ENCODE measurements at places on chromosomes 6 and 20. TPM values are rescaled to one million over a fixed set of nuclear protein-coding genes. Genes with fewer than 3 reads are reported as not detected.

INSM1 gene
- not detected for total RNA-seq

ATXN1 gene
- total RNA-seq: 29.9 TPM

TGM2 gene
- total RNA-seq: 2.8 TPM

CALHM5 gene
- total RNA-seq: 0.04 TPM

ZBTB46 gene
- 1.5 TPM for total RNA-seq

RPS6KA2 gene
- 66.0 TPM for total RNA-seq

PPIL6 gene
- total RNA-seq: 2.0 TPM

SUN5 gene
- not detected for total RNA-seq
